ENCODE measurements at places on chromosomes 5 and 9. TPM values are rescaled to one million over a fixed set of nuclear protein-coding genes. Genes with fewer than 3 reads are reported as not detected.

The TERT gene
- total RNA-seq, result 1.5 TPM

The NDUFS6 gene
- total RNA-seq, result 94.3 TPM

The FOXB2 gene
- total RNA-seq, result not detected

The SEC16A gene
- 7.2 TPM for total RNA-seq

The CDO1 gene
- total RNA-seq, result not detected

The ZNF454 gene
- not detected for total RNA-seq

The ARSI gene
- 100 TPM for total RNA-seq

The SLC6A3 gene
- not detected for total RNA-seq

The INSL6 gene
- total RNA-seq, result not detected

The OTP gene
- total RNA-seq, result not detected

The GRIN1 gene
- not detected for total RNA-seq

GRCh38 chr5:57033103-57033502 is 81.2 kb upstream of the MIER3 start:
- no peak for DNase-seq

DNA sequence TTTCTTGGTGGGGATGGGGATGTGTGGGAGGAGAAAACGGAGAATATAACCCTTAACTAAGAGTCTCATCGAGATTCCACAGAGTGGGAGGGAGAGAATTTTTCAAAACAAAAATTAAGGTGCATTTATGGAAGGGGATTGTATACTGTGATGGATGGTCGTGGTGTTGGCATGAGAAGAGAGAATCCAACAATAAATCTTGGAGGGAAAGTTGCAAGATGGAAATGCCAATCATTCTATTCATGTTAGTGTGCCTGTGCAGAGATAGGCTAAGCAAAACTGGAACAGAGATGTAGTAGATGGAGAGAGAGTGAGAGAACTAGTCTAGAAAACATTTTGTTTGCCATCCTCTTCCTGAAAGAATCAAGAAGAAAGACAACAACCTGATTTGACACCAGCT is 613.1 kb downstream of the EBF1 start:
- DNase-seq, result no peak

DNA sequence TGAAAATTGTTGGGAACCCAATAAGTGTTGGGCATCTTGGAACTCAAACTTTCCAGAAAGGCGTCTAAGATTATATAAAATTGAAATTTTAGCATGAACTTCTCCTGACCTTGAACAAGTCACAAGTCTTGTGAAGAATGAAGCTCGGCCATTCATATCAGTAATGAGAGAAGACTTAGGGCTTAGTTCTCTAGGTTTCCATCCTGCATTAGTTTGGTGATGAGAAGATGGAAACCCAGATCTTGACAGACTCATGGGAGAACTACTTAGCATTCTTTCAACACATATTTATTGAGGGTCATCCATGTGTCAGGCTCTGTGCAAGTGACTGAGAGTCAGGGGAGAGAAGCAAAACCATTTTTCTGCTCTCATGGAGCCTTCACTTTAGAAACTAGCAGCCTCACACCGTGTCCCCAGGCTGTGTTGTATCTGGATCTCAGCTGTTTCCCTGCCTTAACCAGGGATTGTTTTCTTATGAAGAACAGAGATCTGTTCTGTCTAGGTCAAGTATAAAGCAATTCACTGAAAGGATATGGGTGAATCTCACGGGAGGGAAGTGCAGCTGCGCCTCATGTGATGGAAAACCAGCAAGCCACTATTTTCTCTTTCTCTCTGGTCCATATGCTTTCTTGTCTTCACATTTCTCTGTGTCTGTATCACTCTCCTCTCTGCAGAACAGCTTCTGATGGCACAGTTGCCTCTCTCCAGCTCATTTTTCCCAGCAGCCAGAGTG is 3.4 kb downstream of the GARNL3 start:
- DNase-seq, result peak; percentile 46

DNA sequence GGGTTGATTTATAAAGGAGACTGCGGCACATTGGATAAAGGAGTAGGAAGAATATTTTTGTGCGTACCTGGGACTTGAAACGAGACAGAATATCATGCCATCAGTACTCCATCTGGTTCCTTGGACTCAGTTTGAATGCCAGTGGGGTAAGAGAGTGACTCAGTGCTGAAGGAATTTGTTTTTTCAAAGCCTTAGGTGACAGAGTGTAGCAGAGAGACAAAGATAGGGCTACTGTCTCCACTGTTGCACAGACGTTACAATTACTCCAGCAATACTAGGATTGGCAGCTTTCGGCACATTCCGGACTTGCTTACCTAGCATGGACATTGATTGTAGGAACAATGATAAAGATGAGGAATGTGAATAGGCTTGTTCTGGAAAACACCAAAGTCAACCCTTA is 250.7 kb downstream of the KCTD16 start:
- no peak for DNase-seq

DNA sequence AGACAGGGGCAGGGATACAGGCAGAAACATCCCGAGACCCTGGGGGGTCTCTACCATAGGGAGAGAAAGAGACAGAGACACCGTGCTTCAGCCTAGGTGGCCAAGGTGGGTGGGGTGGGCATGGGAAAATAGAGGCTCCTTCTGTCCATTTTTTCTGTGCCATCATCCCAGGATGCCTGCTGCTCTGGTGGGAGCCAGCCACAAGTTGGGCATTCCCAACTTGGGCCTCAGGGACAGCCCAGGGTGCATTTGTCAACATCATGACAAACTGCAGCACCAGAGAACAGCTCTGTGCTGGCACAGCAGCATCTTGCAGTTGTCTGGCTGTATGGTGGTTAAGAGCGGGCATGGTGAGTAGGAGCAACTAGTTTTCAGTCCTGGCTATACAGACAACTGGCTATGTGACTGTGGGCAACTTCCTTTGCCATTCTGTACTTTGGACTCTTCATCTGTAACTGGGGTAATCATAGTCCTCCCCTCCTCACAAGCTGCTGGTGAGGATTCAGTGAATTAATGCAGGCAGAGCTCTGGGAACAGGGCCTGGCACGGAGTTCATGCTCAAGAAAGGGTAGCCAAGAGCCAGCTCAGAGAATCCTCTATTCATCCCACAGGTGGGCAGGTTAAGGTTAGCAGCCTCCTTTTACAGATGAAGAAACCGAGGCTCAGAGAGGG is 100.4 kb downstream of the RGS3 start:
- no peak for DNase-seq

DNA sequence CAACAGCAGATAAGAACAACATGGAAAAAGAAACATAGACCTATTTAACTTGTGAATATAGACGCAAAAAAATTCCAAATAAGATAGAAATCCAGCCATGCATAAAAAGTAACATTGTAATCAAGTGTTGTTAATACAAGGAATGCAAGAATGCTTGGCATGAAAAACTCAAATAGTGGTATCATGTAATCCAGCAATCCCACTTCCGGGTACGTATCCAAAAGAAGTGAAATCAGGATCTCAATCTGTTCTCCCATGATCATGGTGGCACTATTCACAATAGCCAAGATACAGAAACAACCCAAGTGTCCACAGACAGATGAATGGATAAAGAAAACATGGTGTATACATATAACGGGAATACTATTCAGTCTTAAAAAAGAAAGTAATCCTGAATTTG is 437.4 kb downstream of the ARHGEF28 start:
- DNase-seq, result no peak

- no peak for DNase-seq
Observed at GRCh38 chr5:136314302-136314701, 51.0 kb downstream of the TRPC7 start.

GRCh38 chr5:137090721-137091120 is 408.4 kb downstream of the SPOCK1 start:
- DNase-seq, result no peak

- no peak for DNase-seq
Observed at GRCh38 chr5:24005384-24005783, 498.0 kb downstream of the PRDM9 start.

DNA sequence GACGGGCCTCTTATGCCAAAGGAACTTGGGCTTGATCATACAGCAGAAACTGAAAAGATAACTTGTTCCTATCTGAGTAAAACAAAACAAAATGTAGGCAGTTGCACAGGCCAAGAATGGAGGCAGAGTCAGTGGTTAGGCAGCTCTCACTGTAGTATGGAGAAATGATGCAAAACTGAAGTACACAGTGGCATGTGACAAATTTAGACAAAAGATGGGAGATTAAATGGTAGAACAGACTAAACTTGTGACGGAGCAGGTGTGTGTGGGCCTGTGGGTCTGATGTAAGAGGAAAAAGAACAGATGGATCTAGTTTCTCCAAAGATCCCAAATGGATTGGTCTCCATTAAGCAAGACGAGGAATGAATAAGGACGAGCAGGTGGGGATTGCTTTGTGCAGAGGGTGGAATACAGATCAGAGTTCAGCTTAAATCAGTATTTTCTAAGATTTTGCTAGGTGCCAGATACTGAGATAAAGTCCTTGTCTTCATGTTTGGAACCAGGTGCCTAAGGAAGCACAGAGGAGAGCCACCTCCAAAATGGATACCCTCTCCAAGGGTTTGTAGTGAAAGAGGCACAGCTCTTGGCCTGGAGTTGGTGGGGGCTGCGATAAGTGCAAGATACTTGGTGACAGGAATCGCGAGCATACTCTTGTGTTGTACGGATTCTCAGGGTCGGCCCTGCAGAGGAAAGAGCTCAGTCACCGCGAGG is 722 bp upstream of the DCP2 start:
- no peak for DNase-seq

DNA sequence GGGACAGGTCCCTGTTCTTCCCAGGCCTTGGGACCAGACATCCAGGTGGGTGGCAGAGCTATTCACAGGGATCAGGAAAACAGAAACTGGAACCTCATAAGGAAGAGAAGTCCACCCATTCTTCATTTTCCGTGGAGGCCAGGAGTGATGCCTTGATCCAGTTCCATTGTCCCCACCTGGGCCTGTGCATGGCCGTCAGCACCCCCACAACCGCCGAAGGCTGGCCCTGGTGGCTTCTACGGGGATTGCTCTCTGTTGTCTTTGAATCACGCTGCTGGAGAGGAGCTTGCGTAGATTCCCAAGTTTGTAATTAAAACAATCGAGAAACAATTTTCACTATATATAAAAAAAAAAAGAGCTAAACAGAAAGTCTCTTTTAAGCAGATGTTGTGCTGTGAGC is 134.4 kb downstream of the MVB12B start:
- DNase-seq, result no peak

GRCh38 chr5:135454946-135455345 is 2.8 kb upstream of the TIFAB start:
- DNase-seq, result no peak

GRCh38 chr9:108095496-108095895 is 605.9 kb upstream of the KLF4 start:
- DNase-seq, result no peak

DNA sequence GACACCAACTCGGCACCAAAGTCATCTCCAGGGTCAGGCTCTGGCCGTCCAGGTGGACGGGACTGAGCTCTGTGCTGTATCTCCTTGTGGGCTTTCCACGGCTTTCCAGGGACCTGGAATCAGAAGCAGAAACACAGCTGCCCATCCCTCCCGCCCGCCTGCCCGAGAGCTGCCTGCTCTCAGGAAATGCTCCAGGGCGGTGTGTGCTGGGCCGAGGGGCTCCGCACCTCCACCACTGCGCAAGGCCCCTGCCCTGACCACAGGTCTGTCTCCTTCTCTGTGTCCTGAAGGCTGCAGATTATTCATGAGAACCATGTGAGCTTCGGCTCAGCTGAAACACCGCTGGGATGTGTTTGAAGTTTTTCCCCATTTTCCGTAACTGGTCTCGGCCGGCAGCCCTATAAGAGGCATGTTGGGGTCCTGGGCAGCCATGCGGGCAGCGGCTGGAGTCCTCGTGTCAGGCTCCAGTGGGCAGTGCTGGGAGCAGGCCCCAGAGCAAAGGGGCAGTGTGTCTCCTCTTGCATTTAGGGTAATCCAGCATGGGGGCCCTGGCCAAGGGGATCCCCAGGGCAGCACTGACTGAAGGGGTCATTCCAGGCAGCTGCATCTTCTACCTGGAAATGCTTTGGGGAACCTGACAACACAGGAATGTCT is 22.8 kb downstream of the NKD2 start:
- no peak for DNase-seq

GRCh38 chr9:135517407-135517822 is 3.8 kb upstream of the LCN1 start:
- DNase-seq, result no peak

DNA sequence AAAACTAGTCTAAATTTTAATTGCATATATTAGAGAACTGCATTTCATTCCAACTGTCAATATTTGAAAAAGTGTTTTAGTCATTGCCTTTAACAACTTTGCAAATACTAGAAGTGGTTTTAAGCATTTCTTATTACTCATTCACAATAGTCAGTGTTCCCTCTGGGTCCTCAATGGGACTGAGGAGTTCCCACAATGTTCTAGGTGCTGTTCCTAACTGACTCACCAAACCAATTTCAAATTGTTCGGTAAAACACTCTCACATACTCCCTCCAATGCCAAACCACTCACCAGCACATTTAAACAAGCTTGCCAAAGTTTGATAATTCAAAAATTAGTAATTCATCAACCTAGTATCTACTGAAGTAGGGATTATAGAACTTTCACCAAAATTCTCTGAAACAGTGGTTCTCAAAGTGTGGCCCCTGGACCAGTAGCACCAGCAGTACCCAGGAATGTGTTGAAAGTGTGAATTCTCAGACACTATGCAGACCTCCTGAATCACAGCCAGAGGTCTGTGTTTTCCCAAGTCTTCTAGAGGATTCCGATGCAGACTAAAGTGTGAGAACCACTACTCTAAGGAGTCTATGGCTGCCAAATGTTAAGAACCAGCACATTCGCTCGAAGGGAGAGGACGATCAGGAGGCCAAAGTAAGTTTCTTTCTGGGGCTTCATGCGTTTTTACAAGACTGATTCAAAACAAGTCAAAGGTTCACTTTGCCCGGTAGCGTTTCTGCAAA is 72.8 kb downstream of the APBA1 start:
- DNase-seq, result no peak

DNA sequence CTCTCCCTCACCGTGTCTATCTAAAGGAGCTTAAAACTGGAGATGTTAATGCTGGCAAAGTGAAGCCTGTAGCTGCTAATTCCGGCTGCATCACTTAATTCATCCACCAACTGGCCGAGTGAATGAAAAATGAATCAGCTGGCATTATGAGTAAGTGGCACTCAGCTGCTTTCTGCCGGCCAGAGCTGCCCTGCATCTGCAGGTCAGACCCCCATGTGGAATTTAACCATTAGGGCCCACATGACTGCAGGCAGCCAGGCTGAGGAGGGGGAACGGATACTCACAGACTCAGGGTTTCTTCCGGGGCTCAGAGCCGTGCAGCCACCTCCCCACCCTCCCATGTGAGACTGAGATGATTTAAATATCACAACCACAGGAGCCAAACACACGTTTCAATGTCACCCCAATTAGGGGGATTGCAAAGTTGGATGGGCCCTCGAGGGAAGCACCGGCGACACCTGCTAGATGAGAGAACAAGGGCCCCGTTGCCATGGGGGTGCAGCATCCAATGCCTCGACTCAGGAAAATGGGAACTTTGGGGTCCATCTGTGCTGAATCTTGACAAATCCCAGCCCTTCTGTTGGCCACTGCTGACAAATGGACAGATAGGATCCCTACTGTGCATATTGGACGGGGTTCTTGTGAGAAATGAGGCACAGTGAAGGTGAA is 115.6 kb upstream of the ALDH1B1 start:
- no peak for DNase-seq

- DNase-seq, result peak; percentile 76
Observed at GRCh38 chr9:127283917-127284497, 19.4 kb downstream of the GARNL3 start.
